Amniotic stem cell (primary cell): ENCODE measurements at places on chromosomes 13 and 19.

- no peak for DNase-seq
These were observed 8.7 kb downstream of the RPS28 start for GRCh38 chr19:8329996-8330395.

DNA sequence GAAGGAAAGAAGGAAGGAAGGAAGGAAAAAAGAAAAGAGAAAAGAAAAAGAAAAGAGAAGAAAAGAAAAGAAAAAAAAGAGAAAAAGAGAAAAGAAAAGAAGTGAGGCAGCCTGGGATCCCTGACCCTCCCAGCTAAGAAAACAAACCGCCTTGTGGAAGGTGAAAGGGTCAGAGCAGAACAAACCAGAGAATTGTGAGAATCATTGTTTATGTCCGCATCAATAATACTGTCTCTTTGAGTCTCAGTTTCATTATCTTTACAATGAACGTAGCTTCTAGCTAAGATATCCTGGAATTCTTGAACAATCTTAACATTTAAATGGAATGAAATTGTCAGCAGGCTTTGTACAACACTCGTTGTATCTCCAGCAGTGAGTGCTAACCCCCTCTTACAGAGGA is 66.4 kb upstream of the SERP2 start:
- no peak for DNase-seq

- DNase-seq = no peak
These were observed 11.9 kb downstream of the LRFN1 start for GRCh38 chr19:39308531-39309304.

DNA sequence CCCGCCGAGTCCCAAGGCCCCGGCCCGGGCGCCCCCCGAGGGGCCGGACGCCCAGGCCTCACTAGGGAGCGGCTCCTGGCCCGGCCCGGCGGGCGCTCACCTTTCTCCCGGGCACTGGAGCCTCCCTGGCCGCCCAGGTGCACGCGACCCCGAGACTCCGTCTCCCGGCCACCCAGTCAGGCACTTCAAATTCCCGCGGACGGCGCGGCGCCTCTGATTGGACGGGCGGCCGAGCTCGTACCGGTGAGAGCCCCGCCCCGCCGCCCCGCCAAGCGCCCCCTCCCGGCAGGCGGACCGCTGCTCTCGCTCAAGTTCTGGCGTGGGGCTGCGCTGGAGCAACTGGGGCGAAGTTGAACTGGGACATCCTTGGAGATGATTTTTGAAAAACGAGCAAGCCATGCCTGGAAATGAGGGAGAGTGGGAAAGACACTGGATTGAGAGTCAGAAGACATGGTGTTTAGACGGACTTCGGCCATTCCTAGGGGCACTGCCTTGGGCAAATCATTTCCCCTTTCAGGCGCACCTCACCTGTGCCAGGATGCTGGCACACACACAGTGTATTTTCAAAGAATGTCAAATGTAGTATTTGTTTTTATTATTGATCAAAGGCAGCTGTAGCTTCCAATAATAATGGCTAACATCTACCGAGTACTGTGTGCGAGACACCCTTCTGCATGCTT is 485.3 kb downstream of the UQCRFS1 start:
- DNase-seq = no peak

GRCh38 chr13:61685682-61686012 is 270.0 kb upstream of the PCDH20 start:
- DNase-seq = no peak

GRCh38 chr13:79799059-79799867 is 318.3 kb downstream of the NDFIP2 start:
- no peak for DNase-seq

DNA sequence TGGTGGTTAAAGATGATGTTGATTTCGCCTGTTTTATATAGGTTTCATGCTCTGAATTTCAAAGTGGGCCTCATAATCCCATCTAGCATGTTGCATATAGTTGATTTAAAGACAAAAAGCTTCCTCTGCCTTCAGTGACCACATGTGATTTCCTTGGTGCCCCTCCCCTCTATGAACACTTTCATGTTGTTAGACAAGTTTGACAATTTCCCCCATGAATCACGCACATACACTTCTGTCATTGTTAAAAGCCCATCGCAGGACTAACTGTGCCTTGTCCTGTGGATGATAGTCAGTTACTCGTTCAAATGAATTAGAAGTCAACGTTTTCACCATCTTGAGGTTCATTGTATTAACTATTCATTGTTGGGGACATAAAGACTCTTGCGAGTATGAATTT is 6.7 kb downstream of the TNFSF11 start:
- DNase-seq = no peak
